Uterus (tissue), 4 donors: ENCODE measurements at places on chromosomes 6 and 20. TPM values are rescaled to one million over a fixed set of nuclear protein-coding genes. Genes with fewer than 3 reads are reported as not detected.

Gene TMX4
- total RNA-seq = 36.1 TPM

Gene HSPA12B
- total RNA-seq = 35.4 TPM

Gene PACRG
- 8.8 TPM for total RNA-seq

Gene F13A1
- total RNA-seq = 4.1 TPM

Gene GJA10
- not detected for total RNA-seq

Gene MOCS1
- 10.2 TPM for total RNA-seq

Gene TREML4
- not detected for total RNA-seq

Gene RPP40
- 1.0 TPM for total RNA-seq
